ENCODE measurements at places on chromosomes 13 and 19. TPM values are rescaled to one million over a fixed set of nuclear protein-coding genes. Genes with fewer than 3 reads are reported as not detected.

Gene CIRBP
- 314 TPM for total RNA-seq

Gene IGLON5
- not detected for total RNA-seq

Gene RNF225
- 0.53 TPM for total RNA-seq

Gene KASH5
- not detected for total RNA-seq

Gene CGB1
- total RNA-seq: 1.00 TPM

Gene SIGLEC8
- total RNA-seq: not detected

Gene NEK5
- not detected for total RNA-seq

Gene PCP2
- not detected for total RNA-seq

Gene FGF22
- total RNA-seq: not detected

Gene ZNF345
- total RNA-seq: 0.06 TPM

Gene SHISA7
- total RNA-seq: not detected

DNA sequence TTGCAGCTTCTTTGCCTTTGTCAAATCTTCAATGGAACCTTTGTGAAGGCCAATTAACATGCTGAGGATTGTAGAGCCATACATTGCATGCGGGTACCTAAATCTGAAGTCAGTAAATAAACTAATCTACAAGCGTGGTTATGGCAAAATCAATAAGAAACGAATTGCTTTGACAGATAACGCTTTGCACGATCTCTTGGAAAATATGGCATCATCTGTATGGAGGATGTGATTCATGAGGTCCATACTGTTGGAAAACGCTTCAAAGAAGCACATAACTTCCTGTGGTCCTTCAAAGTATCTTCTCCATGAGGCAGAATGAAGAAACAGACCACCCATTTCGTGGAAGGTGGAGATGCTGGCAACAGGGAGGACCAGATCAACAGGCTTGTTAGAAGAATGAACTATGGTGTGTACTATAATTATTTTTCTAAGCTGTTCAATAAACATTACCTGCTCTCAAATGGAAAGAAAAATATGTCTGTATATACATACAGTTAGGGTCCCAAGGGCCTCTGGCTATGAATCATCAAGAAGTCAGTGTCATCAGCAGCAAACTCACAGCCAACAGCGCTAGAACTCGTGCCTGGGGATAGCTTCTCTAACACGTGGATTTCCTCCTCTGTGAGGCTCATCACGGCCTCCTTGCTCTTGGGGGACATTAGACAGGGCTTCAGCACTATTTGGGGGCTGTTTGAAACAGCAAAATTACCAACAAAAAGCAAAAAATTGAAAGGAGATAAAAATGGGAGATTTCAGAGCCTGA is 2.9 kb upstream of the CD70 start:
- H3K36me3 ChIP-seq: peaks cover 7% of the 10 kb centered on the region

DNA sequence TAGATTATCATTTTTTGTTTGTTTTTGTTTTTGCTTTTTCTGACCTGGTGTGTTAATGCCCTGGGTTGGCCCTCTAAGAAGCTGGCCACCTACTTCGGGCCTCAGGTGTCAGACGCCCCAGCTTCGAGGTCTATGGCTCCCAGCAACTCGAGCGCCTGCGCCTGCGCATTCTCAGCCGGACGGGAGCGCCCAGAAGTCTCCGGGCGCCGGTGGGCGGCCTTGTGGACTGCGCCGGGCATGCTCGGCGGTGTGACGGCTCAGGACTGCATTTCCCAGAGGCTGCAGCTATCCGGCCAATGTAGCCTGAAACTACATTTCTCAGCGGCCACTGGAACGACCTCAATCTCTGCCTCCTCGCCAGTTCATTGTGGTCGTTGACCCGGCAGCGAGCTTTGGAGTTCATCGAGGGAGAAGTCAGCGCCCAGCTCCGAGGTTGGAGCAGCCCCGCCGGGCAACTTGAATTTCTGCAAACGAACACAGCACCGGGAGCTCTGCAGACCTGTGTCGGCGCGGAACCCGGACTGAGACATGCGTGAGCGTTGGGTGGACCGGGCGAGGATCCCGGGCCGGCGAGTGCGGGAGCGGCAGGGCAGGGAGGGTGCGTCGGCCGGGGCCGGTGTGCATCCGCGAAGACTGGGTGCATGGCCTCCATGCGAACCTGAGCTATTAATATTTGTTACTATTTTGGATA is at the start of gene ZNF30:
Gene ZNF30, plus strand, starts transcription at position 219 of the 691 bp plus-strand sequence. CDS start 3,045 bp downstream, outside the sequence.
- H3K27ac ChIP-seq: no peak within 1 kb of the TSS
- peaks cover 4% of the 10 kb centered on the region for H3K4me1 ChIP-seq
- H3K36me3 ChIP-seq: no peaks in the 10 kb centered on the region
- peak within 1 kb of the TSS; percentile 57 for H3K4me3 ChIP-seq
- H3K27me3 ChIP-seq: no peaks in the 10 kb centered on the region

GRCh38 chr13:30346153-30346788 is 38.9 kb upstream of the KATNAL1 start:
- 0 out of 2 replicates have a peak, but pooled peaks cover 7% of the 10 kb centered on the region for H3K4me1 ChIP-seq
- H3K27me3 ChIP-seq: no peaks in the 10 kb centered on the region
- H3K4me3 ChIP-seq: no peak overlapping the region
- no peaks in the 10 kb centered on the region for H3K36me3 ChIP-seq

DNA sequence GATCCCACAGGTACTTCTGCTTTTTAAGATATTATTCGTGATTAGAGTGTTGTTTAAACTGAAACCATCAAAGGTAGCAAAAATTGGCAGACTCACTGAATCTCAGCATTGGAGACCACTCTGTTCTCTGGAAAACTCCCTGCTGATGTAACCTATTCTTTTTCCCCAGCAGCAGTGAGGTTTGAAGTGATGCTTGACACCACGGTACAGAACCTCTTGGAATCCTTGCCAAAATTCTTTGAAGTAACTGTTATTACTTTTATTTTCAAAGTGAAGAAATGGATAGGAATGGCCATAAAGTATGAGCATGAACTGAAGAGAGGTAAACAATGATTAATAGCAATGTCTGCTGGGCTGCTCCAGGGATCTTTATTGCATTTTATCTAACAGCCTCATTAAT is 66.4 kb upstream of the KL start:
- no peaks in the 10 kb centered on the region for H3K27me3 ChIP-seq
- no peak for DNase-seq
- no peak overlapping the region for H3K4me3 ChIP-seq
- no peak overlapping the region for H3K27ac ChIP-seq
- no peaks in the 10 kb centered on the region for H3K36me3 ChIP-seq
- no peaks in the 10 kb centered on the region for H3K4me1 ChIP-seq

DNA sequence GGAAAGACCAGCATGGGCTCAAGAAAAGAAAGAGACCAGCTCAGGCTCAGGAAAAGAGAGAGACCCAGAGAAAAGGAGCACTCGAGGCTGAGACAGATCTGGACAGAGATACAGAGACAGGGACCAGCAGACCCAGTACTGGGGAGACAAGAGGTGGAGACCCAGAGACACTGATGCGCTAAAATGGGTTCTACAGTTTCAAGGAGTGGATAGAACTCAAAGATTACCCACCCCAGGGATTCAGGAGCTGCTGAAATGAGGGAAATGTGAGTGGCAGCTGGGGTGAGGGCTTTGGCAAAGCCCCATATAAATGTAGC is 609 bp upstream of the ZSCAN18 start:
- no peak overlapping the region for H3K27ac ChIP-seq
- no peaks in the 10 kb centered on the region for H3K36me3 ChIP-seq
- H3K27me3 ChIP-seq: no peaks in the 10 kb centered on the region
- no peak overlapping the region for H3K4me3 ChIP-seq
- no peaks in the 10 kb centered on the region for H3K4me1 ChIP-seq
- no peak for DNase-seq

GRCh38 chr19:57231686-57232085 is 863 bp downstream of the AURKC start:
- no peaks in the 10 kb centered on the region for H3K4me1 ChIP-seq
- no peak for DNase-seq

DNA sequence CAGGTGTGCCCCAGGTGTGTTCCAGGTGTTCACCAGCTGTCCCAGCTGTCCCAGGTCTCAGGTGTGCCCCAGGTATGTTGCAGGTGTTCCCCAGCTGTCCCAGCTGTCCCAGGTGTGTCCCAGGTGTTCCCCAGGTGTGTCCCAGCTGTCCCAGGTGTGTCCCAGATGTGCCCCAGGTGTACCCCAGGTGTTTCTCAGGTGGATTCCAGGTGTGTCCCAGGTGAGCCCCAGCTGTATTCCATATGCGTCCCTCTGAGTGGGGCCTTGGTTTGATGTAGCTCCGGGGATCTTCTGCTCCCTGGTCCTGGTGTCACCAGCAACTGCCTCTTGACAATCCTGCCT is 719 bp upstream of the GRK1 start:
- H3K27ac ChIP-seq: no peak overlapping the region
- DNase-seq: no peak
- H3K36me3 ChIP-seq: no peaks in the 10 kb centered on the region
- H3K4me3 ChIP-seq: no peak overlapping the region

DNA sequence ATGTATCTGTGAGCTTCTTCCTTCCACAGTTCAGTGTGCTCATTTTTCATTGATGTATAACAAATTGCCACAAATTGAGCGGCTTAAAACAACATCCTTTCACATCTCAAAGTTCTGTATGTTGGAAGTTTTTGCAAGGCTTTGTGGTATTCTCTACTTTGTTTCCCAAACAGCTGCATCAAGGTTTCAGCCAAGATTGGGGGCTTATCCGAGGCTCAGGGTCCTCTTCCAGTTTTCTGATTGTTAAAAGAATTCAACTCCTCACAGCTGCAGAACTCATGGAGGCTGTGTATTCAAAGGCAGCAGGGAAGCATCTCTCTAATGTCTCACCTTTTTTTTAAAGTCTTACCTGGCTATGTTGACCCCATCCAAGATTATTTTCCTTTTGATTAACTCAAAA is 1369.8 kb downstream of the PCDH9 start:
- DNase-seq: no peak
- no peak overlapping the region for H3K27ac ChIP-seq
- no peaks in the 10 kb centered on the region for H3K4me1 ChIP-seq
- no peaks in the 10 kb centered on the region for H3K36me3 ChIP-seq
- H3K27me3 ChIP-seq: no peaks in the 10 kb centered on the region

GRCh38 chr19:18671303-18672043 is 12.0 kb upstream of the CRTC1 start:
- H3K4me3 ChIP-seq: no peak overlapping the region
- H3K27ac ChIP-seq: no peak overlapping the region
- H3K4me1 ChIP-seq: peaks cover 11% of the 10 kb centered on the region

- no peaks in the 10 kb centered on the region for H3K27me3 ChIP-seq
- H3K4me3 ChIP-seq: no peak overlapping the region
- H3K36me3 ChIP-seq: no peaks in the 10 kb centered on the region
- H3K27ac ChIP-seq: no peak overlapping the region
- no peaks in the 10 kb centered on the region for H3K4me1 ChIP-seq
Observed at GRCh38 chr19:45187421-45188100, 9.0 kb downstream of the BLOC1S3 start.

- no peak overlapping the region for H3K27ac ChIP-seq
- H3K4me1 ChIP-seq: no peaks in the 10 kb centered on the region
- no peaks in the 10 kb centered on the region for H3K27me3 ChIP-seq
- no peaks in the 10 kb centered on the region for H3K36me3 ChIP-seq
- no peak overlapping the region for H3K4me3 ChIP-seq
Observed at GRCh38 chr19:29013325-29013724, 199.6 kb downstream of the UQCRFS1 start.

- H3K4me3 ChIP-seq: no peak overlapping the region
- H3K36me3 ChIP-seq: no peaks in the 10 kb centered on the region
- no peaks in the 10 kb centered on the region for H3K27me3 ChIP-seq
- H3K27ac ChIP-seq: no peak overlapping the region
- DNase-seq: no peak
Observed at GRCh38 chr19:19758164-19758563, 25.3 kb upstream of the ZNF14 start.

DNA sequence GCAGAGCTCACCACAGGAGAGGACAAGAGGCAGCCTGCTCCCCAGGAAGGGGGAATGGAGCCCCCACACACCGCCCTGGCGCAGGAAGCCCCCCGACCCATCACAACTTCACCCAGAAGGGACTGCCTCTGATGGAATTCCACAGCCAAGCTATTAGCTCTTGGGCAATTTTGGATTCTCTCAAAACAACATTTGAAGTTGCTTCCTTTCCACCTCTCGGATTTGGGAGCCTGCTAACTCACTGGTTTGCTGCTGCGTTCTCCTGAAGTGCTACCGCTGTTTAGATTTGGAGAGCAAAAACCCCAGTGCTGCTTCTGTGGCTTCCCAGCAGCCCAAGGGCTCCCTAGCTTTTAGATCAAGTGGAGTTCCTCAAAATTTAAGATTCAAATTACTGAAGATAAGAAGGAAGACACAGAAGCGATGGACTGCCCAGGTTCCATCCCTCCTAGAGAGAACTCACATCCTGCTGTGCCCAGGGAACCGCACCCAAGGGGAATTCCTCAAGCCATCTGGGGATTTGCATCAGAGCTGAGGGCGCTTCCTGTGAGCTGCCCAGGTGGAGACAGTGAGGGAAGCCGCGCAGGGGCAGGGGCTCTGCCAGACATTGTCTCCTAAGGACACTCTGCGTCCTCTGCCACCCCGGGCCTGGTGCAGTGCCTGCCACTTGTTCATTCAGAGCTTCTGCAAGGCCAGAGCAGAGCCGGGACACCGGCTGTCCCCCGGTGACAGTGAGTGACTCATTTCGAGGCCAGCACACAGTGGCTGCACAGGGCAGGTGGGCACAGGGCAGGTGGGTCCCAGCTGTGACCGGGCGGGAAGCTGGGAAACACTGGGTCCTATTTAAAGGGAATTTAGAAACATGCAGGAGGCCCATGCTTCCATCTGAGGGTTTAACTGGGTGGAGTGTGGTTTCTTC is 45.5 kb downstream of the COL4A1 start:
- H3K27ac ChIP-seq: 0 out of 2 replicates have a peak overlapping the region, but pooled peaks have one; percentile 6
- no peaks in the 10 kb centered on the region for H3K27me3 ChIP-seq
- peaks cover 71% of the 10 kb centered on the region for H3K4me1 ChIP-seq
- H3K4me3 ChIP-seq: no peak overlapping the region
- H3K36me3 ChIP-seq: peaks cover 21% of the 10 kb centered on the region

GRCh38 chr19:46442808-46443450 is 14.2 kb upstream of the PNMA8C start:
- DNase-seq: peak; percentile 64
- H3K36me3 ChIP-seq: no peaks in the 10 kb centered on the region
- no peak overlapping the region for H3K4me3 ChIP-seq
- H3K27me3 ChIP-seq: no peaks in the 10 kb centered on the region

GRCh38 chr13:99459099-99459850 is 42.0 kb upstream of the TM9SF2 start:
- no peak overlapping the region for H3K27ac ChIP-seq
- DNase-seq: no peak
- H3K36me3 ChIP-seq: no peaks in the 10 kb centered on the region
- peaks cover 4% of the 10 kb centered on the region for H3K4me1 ChIP-seq
- H3K27me3 ChIP-seq: peaks cover 6% of the 10 kb centered on the region

DNA sequence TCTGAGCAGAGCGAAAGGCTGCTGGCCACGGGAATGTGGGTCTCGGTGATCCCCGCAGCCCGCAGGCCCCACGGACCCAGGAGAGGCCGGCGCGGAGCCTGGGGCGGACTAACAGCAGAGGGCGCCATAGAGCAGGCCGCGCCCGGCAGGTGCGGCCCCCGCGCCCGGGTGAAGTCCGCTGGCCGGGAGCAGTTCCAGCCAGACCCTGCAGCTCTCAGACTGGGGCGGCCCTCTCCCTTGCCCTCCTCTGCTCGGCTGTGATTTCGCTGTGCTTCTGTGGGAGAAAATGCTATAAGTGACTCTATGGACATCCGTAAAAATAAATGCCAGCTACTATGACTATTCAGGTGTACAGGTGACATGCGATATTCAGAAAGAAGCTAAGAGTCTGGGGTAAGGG is 37.7 kb downstream of the GSX1 start:
- peak; percentile 7 for DNase-seq
- H3K27ac ChIP-seq: no peak overlapping the region
- no peak overlapping the region for H3K4me3 ChIP-seq
- peaks cover 6% of the 10 kb centered on the region for H3K4me1 ChIP-seq
- H3K27me3 ChIP-seq: peaks cover 11% of the 10 kb centered on the region
